ENCODE measurements at places on chromosomes 6 and 20.

DNA sequence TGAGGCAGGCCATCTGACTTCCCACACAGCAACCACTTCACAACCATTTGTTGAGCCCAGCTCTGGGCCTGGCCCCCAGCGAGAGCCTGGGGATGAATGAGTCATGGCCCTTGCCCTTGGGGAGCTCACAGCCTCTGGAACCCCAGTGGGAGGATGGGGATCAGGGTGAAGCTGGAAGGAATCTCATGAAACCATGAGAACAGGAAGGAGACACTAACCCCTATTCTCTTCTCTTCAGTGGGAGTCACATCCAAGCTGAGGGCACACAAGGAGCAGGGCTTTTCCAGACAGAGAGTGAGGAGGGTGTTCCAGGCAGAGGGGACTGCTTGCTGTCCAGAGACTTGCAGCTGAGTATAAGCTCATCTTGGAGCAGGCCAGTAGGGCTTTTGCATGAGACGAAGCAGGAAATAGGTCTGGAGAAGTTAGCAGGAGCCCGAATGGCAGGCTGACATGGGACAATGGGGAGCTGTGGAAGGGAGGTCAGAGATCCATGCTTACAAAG lies 7.5 kb downstream of the FOXS1 start:
- DNase-seq, result peak; percentile 67

DNA sequence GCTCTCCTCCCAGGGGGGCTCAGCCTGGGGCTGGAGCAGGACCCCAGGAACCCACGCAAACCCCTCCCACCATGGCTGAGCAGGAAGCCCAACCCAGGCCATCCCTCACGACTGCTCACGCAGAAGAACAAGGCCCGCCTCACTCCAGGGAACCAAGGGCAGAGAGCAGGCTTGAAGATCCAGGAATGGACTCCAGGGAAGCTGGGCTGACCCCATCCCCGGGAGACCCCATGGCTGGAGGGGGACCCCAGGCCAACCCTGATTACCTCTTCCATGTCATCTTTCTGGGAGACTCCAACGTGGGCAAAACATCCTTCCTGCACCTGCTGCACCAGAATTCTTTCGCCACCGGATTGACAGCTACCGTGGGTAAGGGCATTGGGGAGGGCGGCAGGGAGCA lies 24.7 kb downstream of the RAB44 start:
- no peak for DNase-seq

DNA sequence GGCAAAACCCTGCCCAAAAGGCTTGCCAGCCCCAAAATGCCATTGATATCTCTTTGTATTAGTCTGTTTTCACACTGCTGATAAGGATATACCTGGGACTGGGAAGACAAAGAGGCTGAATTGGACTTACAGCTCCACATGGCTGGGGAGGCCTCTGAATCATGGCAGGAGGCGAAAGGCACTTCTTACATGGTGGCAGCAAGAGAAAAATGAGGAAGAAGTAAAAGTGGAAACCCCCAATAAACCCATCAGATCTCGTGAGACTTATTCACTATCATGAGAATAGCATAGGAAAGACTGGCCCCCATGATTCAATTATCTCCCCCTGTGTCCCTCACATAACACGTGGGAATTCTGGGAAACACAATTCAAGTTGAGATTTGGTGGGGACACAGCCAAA lies 28.6 kb downstream of the MBOAT1 start:
- DNase-seq, result no peak

GRCh38 chr20:64101731-64102621 lies 5.4 kb downstream of the NPBWR2 start:
- DNase-seq, result no peak

- no peak for DNase-seq
These were observed 399.2 kb upstream of the JAG1 start for GRCh38 chr20:11072982-11073381.

DNA sequence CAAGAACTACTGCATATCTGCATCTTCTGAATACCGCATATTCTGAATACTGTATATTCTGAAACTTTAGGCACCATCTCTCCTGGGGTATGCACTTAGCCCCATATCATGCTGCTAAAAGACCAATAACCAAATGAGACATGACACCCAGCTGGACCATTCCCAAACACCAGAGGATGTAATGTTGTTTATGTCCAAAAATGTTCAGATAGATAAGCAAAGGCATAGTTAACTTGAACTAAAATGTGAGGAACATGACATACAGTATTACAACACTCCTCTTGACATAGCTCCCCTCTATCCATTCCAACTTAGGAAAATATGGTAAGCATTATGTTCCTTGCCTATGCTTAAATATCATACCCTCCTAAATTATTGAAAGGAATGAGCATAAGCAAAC lies 127.3 kb downstream of the TENT5A start:
- no peak for DNase-seq

- no peak for DNase-seq
These were observed 20.0 kb upstream of the TMEM14A start for GRCh38 chr6:52650941-52651340.

DNA sequence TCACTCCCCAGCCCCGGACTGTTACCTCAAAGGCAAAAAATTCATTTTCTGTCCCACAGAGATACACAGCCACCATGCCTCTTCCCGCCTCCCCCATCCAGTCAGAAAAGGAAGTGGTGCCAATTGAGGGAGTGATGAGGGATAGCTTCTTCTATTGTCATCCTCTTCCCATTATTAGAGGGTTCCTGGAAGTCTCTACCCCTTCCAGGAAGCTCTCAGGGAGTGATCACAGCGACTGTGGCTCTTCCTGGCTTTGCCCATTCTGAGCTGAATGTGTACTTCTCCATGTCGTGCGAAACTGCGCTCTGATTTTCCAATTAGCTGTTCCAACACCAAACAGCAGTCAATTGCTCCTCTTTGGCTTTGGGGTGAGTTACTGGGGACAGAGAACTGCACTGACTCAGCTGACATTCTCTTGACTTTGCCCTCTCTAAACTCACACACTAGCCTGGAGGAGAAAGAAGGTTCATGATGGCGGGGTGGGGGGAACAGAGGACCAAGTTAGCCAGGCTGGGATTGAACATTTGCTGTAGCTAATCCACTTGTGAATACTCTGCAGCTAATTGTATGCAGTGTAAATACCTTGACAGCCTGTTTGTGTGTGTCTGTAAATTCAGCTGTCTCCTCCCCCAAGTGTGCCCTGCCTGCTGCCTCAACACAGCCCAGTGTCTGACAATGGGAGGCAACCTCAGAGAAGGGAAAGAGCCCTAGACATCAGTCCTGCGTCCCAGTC lies 2.4 kb upstream of the MDGA1 start:
- DNase-seq, result no peak

- no peak for DNase-seq
These were observed 37.0 kb downstream of the DYNLT1 start for GRCh38 chr6:158607411-158608170.

- DNase-seq, result peak; percentile 52
These were observed 61.4 kb upstream of the TOX2 start for GRCh38 chr20:43853174-43853803.

DNA sequence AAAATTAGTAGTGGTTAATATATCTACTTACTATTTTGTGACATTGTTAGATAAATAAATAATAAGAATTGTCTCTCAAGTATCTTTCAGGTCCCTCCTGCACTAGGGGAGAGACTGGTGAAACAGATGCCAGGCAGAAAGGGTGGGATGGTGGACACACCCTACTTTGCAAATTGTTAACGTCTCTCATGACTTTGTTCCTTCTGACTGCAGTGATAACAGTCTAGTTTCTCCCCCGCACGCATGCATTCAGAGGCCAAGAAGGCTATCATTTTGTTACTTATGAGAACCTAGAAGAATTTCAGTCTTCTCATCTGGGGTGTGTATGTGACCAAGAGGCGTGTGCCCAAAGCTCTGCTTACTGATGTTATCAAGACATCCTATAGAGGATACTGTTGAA lies 152.3 kb downstream of the EDN1 start:
- DNase-seq, result no peak

GRCh38 chr6:14012313-14013030 lies 87.7 kb downstream of the RNF182 start:
- DNase-seq, result no peak

- DNase-seq, result no peak
These were observed 32.0 kb downstream of the CEP43 start for GRCh38 chr6:167031082-167031709.

GRCh38 chr6:14278006-14278405 lies 160.4 kb downstream of the CD83 start:
- DNase-seq, result no peak

- no peak for DNase-seq
These were observed 60.2 kb downstream of the CHMP4B start for GRCh38 chr20:33871362-33871761.

DNA sequence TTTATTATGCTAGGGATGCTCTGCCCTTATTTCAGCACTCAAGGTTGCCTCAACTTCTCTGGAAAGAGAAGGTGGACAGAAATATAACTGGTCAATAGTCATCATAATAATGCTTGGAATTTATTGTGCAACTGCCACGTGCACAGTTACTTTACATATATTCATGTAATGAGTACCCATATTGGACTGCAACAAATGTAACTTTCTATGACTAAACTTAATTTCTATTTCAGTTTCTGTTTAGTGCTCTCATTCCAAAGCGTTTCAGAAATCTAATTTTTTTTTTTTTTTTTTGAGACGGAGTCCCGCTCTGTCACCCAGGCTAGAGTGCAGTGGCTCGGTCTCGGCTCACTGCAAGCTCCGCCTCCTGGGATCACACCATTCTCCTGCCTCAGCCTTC lies 28.3 kb upstream of the CD83 start:
- no peak for DNase-seq

- no peak for DNase-seq
These were observed 173.8 kb downstream of the PTPRK start for GRCh38 chr6:128346569-128346968.

DNA sequence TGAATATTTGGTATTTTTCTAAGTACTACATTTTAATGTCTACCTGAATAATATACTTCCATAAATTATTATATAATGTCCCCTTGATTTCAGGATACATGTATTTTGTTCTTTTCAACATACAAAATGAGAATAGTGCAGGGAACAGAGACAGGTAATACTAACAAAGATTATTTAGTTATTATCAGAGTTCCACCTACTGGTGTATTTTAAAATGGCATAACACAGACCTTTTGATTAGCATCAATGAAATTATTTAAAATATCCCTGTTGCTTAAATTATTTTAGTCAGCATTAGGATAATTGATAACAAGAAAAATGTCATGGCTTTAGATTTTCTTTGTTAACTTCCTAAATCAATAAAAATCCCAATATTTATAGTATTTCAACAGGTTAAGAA lies 184.0 kb downstream of the PRDM13 start:
- no peak for DNase-seq

DNA sequence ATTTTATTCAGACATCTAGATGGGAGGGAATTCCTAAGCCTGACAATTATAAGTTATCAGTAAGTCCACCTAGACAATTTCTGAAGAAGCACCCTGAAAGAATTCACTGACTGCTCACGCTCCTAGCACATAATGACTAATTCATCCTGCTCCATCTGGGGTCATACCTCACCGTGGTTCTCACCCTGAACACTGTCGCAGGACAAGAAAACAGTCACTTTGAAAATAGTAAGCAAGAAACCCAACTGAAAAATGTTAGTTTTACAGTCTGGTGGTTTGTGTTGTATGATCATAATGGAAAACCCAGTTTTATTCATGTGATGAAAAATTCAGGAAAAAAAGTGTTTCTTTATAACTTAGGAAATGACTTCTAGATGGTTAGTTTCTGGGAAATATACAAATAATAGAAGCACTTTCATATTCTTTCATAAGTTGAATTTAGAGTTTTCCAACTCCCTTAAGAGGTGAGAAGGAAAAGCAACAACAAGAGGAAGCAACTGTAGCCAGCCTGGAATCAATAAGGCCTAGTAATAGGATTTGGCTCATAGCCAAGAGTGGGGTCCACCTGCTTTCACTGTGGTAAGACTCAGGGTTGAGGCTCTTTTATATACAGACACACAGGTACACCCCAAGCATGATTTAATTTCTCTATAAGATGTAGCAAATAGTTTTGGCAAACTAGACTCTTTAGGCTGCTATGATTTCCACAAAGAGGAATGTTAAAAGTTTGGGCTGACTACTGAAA lies 94.1 kb downstream of the HIVEP2 start:
- DNase-seq, result peak; percentile 33

DNA sequence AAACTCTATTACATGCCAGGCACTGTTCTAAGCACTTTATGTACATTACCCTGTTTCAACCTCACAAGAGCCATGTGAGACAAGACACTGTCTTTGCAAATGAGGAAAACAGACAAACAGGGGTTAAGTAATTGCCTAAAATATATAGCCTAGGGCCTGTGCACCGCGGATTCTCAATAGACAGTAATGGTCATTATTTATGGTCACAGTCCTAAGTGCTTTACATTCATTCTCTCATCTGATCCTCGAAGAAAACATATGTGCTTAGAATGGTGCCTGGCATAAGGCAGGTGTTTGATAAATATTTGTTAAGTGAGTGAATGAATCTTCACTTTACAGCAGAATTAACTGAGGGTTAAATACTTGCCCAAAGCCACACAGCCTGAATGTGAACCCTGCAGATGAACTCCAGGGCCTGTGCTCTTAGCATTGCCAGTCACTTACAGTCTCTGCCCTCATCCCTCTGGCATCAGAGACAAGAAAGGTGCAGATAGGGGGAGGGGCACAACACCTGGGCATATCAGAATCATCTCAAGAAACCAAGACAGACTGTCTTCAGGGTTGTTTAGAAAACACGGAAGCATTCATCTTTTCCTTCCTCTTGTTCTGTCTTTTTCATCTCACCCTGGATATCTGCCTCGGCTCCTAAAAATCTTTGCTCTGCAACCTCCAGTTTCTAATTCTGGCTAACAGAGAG lies 92.8 kb upstream of the SASH1 start:
- no peak for DNase-seq

DNA sequence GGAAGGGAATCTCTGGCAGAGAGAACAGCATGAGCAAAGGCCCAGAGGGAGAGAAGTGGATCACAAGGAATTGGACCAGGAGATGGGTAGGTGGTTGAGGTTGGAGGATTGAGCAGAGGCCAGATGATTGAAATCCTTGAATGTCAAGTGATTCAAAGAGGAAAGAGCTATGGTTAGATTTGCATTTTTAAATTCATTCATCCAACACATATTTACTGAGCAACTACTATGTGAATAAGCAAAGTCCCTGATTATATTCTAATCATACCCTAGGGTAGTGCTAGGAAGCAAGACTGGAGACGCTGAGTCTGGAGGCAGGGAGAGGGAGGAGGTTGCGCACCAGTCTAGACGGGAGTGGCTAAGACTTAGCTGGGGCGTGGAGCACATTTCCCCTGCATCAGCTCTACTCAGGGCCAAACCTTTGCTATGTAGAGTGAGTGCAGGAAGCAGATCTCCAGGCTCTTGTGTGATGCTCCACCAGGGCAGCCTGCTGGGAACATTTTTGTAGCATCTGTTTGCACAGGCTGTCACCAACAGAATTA lies 40.2 kb downstream of the EYA2 start:
- DNase-seq, result no peak

DNA sequence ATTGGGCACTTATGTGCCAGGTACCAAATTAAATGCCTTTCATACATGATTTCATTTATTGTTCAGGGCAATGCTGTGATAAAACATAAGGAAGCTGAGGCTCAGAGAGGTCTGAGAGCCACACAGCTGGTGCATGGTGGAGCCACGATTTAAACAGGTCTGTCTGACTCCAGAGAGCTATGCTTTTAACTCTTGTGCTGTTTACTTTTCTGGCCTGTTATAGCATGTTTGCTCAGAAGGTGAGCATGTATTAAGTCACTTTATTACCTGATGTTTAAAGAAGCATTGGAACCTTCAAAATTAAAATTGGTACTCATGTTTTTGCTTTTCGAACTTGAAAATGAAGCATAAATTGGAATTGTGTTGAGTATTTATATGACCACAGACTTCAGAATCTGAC lies 26.8 kb downstream of the MCM8 start:
- DNase-seq, result no peak

- no peak for DNase-seq
These were observed 18.0 kb downstream of the HFE start for GRCh38 chr6:26105109-26105730.

GRCh38 chr20:58523072-58523970 lies 8.1 kb upstream of the APCDD1L start:
- no peak for DNase-seq
